ENCODE measurements at places on chromosomes 11 and 22.

DNA sequence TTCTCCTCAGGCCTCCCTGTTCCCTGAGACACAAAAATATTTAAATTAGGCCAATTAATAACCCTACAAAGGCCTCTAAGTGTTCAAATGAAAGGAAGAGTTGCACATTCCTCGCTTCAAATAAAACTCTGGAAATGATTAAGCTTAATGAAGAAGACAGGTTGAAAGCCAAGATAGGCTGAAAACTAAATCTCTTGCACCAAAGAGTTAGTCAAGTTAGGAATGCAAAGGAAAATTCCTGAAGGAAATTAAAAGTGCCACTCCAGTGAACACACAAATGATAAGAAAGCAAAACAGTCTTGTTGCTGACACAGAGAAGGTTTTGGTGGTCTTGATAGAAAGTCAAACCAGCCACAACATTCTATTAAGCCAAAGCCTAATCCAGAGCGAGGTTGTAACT lies 574.4 kb downstream of the OPCML start:
- no peak for DNase-seq

- DNase-seq = no peak
Observed at GRCh38 chr11:99015634-99016454, 4.9 kb upstream of the CNTN5 start.

GRCh38 chr11:28826807-28827206 lies 718.6 kb downstream of the METTL15 start:
- DNase-seq = no peak

DNA sequence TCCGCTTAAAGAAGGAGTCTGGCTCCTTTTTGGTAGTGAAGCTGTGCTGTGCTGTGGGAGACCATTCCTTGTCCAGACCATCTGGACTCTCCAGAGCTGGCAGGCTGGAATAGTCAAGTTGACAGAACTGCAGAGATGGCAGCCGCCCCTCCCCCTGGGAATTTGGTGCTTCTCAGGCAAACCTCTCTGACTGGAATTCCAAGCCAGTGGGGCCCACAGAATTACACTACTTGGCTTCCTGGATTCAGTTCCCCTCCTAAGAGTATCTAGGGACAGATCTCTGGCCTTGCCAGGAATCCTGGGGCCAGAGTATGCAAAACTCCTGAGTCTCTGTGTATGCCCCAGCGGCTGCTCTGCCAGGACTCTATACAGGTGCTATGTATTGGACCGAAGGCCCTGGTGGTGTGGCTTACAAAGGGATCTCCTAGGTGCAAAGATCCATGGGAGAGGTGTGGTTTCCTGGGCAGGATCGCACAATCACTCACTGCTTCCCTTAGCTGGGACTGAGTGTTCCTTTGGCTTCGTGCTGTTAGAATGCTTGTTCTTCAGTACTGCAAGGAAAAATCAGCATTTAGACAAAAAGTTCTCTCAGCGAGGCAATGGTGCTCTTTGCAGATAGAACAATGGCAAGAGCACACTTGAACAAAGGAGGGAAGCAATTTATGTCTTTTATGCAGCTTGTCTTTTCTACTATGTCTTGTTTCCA lies 86.8 kb downstream of the PRMT3 start:
- DNase-seq = no peak

GRCh38 chr22:27329131-27329850 lies 472.3 kb downstream of the MN1 start:
- DNase-seq = peak; percentile 27

DNA sequence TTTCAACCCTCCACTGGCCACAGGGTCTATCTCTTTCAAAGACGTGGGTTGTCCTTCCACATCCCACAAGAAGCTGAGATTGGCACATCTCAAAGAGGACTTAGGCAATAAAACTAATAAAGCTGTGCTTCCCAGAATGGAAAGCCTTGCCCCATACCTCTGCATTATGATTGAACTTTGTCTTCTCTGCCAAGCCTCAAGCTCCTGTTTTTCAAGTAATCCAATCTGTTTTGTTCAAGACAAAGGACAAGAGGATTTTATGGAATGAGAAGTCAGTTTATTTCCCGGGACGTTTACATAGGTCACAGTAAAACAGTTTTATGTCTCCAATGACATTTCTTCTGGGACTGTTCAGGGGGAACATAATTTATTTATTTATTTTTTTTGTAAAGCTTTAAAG lies 108.4 kb downstream of the GALNT18 start:
- no peak for DNase-seq

GRCh38 chr11:74004759-74005615 lies 3.9 kb downstream of the UCP3 start:
- no peak for DNase-seq

DNA sequence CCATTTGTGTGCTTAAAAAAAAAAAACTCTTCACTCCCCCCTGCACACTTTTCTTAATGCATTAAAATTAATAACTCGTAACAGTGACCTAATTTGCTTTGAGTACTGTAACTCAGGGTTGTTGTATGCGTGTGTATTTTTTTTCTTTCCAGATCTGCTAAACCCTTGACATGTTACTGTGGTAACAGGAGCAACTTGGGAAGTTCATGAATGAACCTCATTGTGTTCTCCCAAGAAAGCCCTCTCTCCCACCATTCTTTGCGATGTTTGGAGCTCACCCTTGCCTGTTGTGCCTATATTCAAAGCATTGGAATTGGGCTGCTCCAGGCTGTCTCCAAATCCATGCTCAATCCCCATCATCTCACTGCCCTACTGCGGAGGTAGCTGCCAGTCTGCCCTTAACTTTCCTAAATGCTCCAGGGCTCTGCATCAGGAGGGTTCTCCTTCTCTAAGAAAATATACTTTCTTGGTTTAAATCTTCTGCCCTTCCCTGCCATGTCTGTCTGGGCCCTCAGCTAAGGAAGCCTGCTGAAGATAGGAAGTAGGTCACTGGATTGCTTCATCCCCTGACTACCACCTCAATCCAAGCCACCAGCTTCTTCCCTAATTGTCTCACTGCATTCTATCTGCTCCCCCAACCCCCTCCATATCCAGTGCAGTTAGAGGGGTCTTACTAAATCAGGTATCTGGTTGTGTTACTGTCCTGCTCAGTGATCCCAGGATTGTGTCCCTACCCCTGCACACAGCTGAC lies 70.3 kb downstream of the KIRREL3 start:
- DNase-seq = no peak

DNA sequence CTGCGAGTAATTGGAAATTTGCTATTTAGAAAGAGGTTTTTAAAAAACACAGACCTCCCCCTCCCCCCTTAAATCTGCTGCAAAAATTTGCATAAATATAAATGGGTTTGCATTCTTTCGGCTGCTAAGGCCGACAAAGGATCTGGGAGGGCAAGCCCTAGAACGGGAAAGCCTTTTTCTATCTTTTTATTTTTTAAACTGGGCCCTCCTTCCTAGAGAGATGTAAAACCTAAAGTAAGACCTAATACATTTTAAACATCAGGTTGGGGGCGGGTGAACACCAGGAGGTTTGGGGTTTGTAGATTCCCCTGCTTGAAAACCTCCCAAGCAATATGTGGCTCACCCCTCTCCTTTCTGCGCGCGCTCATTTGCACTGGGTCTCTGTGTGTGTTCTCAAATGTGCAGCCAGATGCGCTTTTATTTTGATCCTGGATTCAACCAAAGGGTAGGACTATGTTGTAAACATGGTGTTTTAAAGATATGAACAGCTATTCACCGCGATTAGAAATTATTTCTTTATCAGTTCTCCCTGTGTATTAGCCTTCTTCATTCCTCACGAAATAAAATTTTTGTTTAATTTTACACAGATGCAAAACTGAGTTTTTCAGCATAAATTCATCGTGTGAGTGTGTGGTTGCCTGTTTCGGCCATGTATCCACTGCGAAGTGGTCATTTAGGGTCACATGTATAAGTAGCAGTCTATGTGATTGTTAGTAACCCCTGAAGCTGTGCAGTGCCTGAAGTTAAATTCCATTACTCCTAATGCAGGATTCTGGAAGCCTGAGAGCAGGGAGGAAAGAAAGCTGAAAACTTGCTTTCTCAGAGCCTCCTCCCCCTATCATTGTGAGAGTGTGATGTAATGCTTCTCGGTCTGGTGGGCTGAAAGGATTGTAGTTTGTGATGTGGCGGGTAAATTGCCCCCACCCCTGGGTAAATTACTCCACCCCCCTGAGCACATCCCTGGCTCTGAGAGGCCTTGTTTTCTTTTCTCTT lies 988 bp downstream of the TNRC6B start:
- peak; percentile 66 for DNase-seq

GRCh38 chr11:112162761-112163546 lies 940 bp downstream of the IL18 start:
- no peak for DNase-seq

DNA sequence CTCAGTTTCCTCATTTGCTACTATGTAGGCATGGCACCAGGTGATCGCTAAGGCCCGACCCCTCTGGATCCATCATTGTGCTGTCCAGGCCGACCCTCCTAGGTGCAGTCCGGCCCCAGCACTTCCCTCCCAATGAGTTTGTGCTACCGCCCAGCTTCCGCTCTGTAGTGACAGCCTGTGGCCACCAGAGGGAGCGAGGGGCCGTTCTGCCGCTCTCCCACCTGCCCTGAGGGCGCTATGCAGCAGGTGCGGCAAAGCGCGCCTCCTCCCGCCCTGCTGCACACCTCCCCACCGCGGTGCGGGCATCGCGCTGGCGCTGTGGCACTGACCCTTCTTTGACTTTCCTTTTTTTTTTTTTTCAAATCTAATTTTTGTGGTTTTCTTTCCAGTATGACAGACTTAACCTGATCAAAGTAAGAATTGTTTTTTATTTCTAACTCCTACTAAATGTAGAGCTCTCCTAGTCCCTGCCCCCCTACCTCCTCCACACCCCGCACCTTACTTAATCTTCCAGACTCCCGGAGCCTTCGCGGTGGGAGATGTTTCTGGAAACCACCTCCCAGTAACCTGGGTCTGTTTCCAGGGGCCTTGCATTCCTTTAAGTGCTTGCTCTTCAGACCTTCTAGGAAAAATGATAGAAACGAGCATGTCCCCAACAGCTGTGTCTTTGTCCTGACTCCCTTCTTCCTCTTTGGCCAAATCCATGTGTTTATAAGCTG lies 73.7 kb downstream of the SCN3B start:
- DNase-seq = no peak

- DNase-seq = no peak
Observed at GRCh38 chr11:67576735-67577475, 6.7 kb upstream of the GSTP1 start.

DNA sequence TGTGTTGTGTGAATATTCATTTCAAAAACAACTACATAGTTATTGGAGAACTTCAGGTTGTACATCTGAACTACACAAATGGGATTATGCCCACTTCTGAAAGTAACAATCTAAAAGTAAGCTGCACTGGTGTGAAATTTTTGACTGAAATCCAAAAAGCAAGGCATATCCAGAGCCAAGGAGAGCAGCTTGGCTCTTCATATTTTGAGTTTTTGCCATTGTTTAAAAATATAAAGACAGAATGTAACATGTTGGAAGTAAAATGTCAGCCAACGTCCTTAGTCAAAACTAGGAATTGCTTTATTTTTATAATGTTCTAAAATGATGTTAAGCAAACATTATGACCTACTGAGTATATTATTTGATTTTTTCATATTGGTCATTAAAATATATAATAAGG lies 45.8 kb upstream of the NOX4 start:
- no peak for DNase-seq

GRCh38 chr11:2296913-2297622 lies 4.7 kb downstream of the C11orf21 start:
- peak; percentile 51 for DNase-seq

GRCh38 chr11:121535129-121535796 lies 82.5 kb upstream of the SORL1-AS1 start:
- peak; percentile 38 for DNase-seq

DNA sequence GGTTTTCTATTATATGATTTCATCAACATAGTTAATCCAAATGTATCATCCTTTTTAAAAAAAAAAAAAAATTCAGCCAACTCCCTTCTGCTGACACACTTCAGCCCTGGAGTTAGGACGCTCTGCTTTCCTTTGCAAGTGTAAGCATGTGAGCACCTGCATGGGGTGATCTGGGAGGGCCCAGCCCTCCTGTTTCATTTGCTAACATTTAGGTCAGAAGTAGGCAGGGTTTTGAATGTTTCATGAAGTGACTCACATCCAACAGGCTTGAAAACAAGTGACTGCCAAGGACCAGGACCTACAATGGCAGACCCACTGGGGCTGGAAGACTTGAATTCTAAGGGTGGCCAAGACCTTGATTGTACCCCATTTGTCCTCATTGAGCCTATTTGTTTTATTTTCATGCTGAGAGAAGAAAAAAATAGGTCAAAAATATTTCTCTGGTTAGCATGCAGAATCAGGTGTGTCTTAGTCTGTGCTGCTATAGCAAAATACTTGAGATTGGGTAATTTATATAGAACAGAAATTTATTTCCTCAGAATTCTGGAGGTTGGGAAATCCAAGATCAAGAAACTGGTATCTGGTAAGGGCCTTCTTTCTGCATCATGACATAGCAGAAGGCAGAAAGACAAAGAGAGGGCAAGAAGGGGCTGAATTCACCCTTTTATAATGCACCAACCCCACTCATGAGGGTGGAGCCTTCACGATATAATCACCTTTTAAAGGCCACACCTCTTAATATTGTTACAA lies 137.6 kb downstream of the CD44 start:
- no peak for DNase-seq

DNA sequence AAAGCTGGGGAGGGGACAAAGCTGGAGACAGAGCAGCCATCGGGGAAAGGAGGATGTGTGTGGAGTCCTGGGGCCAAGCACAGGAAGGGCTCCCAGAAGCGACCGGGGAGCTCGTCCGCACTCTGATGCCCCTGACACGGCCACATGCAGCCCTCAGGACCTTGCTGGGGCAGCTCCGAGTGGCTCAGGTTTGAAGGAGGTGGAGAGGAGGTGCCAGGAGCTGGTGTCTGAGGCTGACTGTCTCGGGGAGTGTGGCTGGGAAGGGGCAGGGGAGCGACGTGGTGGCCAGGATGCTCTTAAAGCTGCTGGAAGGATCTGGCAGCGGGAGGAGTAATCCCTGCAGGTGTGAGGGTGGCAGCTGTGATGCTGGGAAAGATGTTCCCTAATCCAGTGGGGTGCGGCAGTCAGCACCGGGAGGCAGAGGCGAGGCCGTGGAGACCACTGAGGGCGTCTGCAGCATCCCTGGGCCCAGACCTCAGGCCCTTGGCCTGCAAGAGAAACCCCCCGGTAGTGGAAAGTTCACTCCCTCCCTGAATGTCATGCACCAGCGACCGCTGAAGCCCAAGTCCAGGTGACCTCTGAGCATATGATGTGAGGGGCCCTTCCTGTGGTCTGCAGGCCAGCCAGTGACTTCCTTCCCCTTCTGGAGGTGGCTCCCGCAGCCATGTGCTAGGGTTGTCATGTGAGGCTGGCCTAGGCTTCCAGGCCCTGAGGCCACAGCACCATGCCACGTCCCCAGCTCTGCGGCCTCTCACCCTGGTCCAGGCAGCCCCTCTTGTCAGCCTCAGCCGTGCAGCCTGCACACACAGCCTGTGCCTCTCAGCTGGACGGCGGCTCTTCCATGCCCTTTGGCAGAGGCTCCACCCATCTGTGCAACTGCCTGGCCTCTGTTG lies 17.2 kb upstream of the CTSD start:
- DNase-seq = no peak

- no peak for DNase-seq
Observed at GRCh38 chr11:59849129-59849528, 3.8 kb upstream of the CBLIF start.

DNA sequence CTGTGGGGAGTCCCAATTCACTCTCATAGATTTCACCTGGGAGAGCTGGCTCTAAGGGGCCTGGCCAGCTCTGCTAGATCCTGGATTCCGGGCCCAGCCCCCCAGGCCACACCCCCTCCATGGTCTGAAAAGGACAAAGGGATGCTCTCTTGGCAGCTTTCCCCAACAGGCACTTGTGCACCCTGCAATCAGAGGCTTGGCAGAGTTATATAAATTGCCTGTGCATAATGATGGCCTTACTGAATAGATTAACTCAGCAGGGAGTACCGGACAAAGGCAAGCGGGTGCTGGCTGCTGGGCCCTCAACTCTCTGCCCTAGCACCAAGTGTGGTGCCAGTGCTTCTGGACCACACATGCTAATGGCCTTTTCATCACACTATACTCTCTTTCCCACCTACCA lies 461.6 kb downstream of the BUD13 start:
- DNase-seq = peak; percentile 77
